ENCODE measurements at places on chromosomes 16 and 17.
A peak's percentile ranks its signal among the peaks of the same experiment; 100 is the strongest.

DNA sequence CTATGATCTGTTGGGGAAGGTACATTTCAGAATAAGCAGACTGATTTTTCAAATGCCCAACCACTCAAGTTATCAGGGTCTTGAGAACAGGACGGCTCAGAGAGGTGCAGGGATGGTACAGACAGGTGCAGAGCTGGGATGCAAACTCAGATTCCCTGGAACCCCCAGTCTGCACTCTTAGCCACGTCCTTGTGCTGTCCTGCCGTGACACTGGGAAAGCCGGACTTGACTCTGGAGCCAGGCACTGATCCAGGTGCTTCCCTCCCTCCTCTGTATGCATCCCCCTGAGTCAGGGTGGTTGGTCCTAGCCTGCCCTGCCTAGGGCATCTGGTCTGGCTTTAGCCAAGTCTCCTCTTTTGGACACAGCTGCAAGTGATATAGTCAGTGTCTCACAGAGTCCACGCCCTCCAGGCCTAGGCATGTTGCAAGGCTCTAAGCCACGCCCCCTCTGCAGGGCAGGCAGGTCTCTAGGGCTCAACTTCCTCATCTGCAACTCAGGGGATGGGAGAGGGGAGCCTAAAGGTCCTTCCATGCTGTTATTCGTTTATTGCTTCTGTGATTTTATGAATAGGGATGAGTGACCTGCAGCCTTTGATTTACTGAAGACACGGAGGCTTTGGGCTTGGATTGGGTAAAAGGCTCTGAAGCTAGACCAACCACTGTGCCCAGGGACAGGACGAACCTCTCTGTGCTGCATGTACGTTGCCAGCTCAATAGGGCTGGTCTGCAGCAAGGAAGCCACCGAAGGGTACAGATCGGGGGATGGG lies 97.3 kb downstream of the SDK2 start:
- DNase-seq, result peak; percentile 89

DNA sequence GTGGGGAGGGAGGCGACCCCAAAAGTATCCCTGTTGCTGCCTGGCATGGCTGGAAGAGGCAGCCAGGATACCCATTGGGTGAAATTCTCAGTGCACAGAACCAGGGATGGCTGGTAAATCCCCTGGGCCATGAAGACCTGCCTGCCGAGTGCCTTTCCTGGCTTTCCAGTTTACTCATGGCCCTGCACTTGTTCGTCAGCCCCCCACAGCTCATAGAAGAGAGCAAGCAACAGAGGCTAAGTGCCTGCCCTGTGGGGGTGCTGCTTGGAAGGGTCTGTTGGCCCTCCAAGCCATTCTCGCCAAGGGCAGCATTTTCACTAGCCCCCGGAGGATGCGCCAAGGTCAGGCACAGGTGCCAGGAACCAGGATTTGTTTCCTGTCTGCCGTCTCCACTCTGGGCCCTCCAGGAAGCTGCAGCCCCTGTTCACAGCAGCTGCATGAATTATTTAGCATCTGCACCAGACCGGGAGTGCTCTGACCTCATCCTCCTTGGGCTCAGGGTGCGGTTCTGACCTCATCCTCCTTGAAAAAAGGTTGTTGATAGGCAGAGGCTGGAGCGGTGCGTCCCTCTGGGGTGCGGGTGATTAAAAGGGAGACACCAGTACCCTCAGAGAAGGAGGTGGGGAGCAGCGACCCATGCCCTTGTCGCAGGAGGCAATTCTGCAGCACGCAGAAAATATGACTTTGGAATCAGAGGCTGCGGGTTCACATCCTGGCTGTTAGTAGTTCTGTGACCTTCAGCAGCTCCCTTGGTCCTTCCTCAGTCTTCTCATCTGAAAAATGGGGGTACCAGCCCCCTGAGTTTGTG lies 14.2 kb upstream of the CD300A start:
- peak; percentile 74 for DNase-seq

DNA sequence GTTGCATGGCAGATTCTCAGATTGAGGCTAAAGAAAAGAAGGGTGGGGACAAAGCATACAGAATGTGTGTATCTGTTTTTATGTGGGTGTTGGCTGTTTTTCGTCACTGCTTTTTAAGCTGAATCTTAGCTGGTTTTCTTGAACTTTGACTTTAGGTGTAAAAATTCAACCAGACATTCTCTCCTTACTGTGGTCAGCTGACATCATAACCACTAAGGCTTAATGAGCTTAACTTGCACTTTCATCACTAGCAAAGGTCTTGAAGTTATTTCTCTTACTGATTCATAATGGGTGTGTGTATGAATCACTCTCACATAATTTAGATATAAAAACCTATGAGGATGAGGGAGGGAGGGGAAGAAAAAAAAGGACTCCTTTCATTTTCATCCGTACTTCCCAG lies 4.0 kb upstream of the CDC6 start:
- DNase-seq, result no peak

- DNase-seq, result no peak
Measured at GRCh38 chr16:20766294-20766693, 2.5 kb downstream of the ACSM3 start.

GRCh38 chr17:37310940-37311339 lies 64.8 kb upstream of the C17orf78 start:
- DNase-seq, result no peak

DNA sequence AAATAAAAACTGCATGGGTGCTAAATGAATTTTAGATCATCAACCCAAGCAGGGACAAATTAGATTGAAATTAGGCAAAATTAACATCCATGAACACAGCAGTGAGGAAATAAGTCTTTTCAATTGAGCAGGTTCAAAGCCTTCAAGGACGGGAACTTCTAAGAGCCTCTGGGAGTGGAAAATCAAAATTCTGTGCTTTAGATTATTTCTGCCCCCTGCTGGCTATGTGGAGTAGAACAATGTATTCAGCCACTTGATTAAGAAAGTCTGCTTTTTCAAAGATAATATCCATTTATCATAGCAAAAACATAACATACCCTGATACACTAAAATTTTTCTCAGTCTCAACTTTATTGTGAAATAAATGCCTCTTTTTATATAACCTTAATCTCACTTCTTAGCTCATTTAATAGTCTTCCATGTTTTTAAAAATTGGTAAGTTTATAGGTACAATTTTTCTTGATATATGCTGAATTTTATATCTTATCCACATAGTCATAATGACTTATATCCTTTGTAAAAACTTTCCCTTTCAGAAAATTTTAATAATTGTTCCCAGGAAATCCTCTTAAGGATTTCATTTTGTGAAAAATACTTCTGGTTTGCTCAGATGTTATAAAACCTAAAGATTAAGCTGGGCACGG lies 28.1 kb upstream of the NOL11 start:
- peak; percentile 21 for DNase-seq

- DNase-seq, result no peak
Measured at GRCh38 chr17:81656118-81656743, at the start of gene PDE6G. TSS of gene PDE6G (minus strand) at chr17:81656542. CDS start at chr17:81653305, 3,237 bp downstream.

DNA sequence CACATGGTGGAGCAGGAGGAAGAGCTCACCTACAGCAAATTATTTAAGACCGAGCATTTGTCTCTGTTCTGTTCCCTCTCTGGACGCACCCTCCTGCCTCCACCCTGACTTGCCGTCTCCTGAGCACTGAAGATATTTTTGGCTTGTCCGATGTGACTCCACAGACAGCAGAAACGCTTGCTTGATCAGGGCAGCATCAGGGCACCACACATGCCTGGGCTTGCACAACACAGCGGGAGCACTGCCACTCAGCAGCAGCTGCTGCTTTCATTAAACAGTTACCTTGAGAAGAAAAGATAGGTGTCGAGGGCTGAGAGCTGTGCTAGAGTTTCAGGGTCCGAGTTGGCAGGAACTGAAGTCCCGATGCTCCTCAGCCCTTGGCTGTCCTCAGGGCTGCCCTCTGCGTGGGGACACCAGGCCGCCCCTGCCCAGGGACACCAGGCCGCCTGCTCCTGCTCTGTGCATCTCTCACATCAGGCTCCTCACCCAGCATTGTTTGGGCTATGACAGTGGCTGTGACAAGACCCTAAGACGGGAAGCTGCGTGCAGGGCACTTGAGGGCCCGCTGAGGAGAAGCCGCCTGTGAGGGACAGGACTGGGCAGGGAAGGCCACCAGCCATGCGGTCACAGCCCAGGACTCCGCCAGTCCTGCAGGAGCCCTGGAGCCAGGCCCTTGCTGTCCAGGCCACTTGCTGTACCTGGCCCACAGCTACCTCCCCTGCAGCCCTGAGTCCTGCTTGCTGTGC lies 21.3 kb upstream of the CDH15 start:
- peak; percentile 61 for DNase-seq

All from NCI-H510A (cell line).